ENCODE measurements at places on chromosomes 3 and 15.

GRCh38 chr3:160566499-160566898 lies 1.1 kb upstream of the KPNA4 start:
- DNase-seq: no peak

DNA sequence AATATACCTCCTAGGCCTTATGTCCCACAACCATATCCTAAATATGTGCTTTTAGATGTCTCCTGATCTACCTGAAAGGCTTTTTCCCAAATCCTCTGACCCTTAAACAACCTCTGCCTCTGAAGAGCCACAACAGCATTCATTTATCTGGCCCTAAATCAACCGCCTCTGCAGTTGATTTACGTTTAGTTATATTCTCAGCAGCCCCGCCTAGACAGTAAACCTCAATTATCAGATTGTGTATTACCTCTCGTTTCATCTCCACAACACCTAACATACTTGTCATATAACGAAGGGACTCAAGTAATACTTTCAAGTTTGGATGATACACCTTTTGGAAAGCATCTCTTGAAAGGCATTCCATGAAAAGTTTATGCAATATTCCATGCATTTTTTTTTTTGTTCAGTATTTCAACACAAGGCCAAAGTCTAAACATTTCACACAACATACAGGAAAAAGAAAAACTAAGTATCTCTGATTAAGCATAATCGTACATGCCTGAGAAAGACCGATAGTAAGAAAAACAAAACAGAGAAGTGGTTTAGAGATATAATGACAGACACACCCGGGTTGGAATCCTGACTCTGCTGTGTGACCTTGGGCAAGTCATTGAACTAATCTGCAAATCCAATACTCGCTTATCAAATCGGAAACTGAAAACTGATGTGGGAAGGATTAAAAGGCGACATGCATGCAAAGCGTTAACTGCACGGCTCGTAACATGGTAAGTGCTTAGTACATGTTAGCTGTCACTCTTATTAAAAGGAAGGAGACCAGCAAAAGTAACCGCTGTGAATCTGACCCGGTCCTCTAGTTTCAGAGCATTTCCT lies 778 bp downstream of the CRBN start:
- DNase-seq: no peak

DNA sequence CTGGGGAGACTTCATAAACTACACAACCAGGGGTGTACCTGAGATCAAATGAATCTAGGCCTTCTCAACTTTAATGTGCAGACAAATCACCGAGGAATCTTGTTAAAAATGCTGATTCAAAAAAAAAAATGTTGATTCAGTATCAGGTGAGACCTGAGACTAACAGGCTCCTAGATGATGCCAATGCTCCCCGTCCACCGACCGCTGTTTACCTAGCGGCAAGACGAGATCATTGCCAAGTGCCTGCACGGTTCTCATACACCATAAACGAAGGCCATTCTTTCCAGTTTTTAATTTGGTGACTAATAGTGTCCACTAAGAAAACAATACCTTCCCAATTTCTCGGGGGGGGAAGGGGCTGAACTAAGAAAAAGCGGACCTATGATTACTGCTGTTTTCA lies 2.5 kb upstream of the FSIP1 start:
- DNase-seq: no peak

- no peak for DNase-seq
Measured at GRCh38 chr3:174822320-174822719, 36.8 kb upstream of the NAALADL2 start.

DNA sequence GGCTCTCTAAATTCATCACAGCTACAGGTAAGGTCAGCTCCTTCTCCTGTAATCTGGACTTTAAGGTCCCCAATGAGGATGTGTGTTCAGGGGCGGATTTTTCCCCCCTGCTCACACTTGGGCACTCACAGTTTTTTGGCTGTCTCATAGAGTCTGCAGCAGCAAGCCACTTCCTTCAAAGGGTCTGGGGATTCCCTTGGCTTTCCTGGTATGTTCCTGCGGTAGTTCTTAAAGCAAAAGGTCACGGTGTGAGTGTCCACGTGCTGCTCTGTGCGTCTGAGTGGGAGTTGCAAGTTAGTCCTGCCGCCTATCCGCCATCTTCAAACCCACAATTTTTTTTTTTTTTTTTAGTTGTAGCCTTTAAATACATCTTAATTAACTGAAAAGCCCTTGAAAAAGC lies 15.4 kb upstream of the CFAP20DC start:
- DNase-seq: no peak

DNA sequence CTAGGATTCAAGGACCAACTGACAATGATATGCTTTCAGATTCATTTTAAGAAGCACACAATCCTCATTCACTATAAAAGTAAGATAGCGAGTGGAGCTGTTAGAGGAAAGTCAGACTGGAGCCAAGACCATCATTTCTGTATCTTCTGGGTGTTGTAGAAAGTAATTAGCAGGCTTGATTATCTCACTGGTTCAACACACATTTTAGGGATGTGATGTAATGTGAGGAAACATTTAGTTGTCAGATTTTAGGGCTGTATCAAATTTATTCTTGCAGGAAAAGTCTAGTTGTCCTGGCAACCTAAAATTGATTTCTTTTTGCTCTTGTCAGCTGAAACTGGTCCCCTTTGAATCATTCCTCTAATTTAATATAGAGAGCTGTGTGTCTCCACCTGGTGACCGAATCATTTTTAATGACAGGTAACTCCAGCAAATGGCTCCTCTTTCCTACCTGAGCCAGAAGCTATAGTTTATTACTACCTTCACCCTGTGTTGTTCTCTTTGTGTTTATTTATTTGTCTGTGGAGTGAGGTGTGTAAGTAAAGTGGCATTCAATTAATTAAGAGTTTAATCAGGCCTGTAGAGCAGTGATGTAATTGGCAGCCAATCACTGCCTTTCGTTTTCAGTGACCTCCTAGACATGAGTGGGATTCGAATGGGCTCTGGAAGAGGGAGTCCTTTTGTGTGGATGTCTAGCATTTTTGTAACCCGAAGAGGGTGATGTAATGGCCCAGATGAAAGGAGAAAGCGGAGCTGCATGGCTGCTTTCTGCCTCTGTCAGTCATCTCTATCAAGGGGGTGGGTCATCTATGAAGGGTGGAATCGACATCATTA lies 125.8 kb downstream of the LPP start:
- no peak for DNase-seq

DNA sequence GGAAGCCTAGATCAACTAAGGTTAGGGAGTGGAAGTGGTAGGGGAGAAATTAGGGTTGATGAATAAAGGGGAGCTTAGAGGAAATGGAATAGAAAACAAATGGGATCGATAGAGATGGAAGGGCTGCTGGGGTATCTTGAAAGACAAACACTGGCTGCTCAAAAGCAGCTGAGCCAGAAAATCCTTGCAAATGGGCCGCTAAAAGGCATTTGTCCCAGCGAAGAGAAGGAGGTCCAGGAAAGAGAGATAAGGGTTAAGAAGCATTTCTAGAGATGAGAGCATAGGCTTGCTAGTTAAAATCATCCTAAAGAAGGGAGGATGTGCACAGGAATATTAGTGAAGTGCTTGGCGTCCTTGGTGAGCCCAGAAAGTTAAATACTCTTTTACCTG lies 258.0 kb upstream of the CBLB start:
- no peak for DNase-seq

DNA sequence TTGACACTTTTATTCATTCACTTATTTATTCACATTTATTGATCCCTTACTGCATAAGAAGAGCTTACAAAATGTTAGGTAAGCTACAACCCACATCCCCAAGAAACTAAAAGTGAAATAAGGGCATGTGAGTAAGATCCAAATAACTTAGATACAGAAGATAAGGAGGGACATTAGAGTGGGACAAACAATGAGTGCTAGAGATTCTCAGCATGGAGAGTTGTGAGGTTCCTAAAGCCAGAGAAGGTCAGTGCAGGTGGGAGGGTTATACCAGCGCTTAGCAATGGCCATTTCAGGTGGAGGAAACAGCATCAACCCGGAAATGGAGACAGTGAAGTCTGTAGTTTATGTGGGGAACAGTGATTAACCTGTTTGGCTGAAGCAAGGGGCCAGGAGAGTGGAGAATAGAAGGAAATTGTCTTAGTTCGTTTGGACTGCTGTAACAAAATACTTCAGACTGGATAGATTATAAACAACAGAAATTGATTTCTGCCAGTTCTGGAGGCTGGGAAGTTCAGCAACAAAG lies 25.5 kb upstream of the PCOLCE2 start:
- no peak for DNase-seq

GRCh38 chr15:60740787-60741354 lies 261.9 kb upstream of the ICE2 start:
- no peak for DNase-seq

DNA sequence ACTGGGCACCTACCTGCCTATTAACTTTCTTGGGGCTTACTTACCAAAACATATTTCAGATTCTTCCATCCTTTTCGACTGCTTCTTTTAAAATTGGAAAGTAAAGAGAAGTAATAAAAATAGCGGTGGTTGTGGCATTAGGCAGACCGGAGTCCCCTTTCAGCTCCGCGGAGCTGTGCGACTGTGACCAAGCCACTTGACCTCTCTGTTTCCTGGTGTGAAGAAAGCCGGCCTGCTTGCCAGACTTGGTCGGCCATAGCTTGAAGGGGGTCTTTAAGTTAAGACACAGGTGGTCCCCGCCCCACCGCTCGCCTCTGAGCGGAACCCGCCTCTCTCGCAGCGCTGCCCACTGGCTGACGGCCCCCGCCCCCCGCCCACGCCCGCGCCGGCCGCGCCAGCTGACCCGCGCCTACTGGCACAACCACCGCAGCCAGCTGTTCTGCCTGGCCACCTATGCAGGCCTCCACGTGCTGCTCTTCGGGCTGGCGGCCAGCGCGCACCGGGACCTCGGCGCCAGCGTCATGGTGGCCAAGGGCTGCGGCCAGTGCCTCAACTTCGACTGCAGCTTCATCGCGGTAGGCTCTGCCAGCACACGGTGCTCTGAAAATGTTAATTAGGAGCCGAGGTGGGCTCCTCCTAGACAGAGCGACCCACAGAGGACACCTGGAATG lies 18.3 kb downstream of the NOX5 start:
- DNase-seq: no peak

DNA sequence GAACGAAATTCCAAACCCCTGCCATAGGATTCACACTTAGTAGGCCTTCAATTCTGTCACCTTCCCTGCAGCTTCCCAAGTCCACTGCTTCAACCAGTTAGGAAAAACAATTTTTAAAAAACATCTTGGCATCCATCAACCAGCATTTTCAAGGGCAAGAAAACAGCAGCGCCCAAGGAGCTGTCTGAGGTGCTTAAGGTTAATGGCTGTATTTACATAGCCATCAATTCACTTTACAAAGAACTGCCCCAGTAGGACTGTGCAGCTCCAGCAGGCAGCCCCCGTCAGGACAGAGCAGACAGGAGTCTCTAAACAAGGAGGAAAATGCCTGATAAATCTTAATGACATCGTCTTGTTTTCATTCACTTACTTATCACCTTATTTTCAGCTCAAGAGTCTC lies 13.3 kb downstream of the TAFA4 start:
- no peak for DNase-seq

DNA sequence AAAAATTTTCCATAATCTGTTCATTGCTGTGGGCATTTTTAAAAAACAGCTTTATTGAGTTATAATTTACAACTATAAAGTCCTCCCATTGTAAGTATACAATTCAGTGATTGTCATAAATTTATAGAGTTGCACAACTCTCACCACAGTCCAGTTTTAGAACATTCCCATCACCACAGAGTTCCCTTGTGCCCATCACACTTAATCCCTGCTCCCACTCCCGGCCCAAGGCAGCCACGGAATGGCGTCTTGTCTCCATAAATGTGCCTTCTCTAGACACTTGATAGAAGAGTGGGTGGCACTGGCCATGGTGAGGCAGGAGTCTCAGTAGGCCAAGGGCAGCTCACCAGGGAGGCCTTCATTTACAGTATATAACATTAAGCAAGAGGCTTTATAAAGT lies 6.3 kb downstream of the TSEN2 start:
- DNase-seq: no peak

- peak; percentile 65 for DNase-seq
Measured at GRCh38 chr3:32374788-32375595, 16.7 kb upstream of the CMTM7 start.

DNA sequence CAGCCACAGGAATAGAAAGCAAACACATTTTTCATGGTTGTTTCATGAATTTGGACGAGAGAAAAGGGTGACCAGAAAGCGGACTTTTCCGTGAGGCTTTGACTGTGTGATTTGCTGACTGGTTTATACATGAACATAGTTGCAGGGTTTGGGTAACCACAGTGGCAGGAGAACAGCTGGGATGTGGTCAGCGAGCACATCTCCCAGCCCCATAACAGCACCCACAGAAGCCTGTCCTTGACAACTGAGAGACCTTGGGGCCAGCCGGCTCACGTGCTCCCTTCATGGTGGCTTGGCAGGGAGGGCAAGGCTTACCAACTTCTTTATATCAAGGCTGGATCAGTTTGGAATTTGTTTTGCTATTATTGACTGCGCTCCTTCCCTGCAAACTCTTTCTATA lies 13.2 kb upstream of the RGMA start:
- no peak for DNase-seq

DNA sequence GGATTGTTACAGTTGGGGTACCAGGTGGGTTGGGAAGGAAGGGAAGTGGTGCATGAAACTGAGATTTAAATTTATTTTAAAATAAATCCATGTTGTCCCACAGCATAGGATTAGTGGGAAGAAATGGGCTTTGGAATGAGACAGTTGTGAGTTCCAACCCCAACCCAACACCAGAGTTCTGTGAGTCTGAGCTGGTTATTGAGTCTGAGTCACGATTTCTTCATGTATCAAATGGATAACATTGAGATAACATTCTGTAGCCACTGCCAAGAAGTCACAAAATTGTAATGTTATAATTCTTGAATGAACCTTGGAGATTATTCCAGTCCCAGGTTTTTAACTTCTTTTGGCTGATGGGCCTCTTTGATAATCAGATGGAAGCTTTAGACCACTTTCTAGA lies 13.7 kb downstream of the IFT122 start:
- no peak for DNase-seq

DNA sequence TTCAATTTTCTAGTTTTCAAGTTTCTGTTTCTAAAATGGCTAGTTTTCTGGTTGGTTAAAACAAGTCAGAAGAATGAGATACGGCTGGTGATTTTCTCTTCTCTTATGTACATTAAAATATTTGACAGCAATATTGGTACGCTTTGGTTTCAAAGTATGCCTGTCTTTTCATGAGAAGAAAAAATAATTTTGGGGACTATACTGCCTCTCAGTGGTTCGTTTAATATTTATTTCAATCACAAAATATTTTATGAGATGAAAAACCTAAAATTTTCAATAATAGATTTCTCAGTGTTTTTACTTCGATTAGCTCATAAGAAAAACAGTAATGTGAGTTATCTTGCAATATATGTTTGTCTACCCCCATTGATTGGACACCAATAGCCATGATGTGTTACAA lies 72.8 kb upstream of the AADACL2 start:
- DNase-seq: peak; percentile 3
